ENCODE measurements at places on chromosomes 13 and 19.

DNA sequence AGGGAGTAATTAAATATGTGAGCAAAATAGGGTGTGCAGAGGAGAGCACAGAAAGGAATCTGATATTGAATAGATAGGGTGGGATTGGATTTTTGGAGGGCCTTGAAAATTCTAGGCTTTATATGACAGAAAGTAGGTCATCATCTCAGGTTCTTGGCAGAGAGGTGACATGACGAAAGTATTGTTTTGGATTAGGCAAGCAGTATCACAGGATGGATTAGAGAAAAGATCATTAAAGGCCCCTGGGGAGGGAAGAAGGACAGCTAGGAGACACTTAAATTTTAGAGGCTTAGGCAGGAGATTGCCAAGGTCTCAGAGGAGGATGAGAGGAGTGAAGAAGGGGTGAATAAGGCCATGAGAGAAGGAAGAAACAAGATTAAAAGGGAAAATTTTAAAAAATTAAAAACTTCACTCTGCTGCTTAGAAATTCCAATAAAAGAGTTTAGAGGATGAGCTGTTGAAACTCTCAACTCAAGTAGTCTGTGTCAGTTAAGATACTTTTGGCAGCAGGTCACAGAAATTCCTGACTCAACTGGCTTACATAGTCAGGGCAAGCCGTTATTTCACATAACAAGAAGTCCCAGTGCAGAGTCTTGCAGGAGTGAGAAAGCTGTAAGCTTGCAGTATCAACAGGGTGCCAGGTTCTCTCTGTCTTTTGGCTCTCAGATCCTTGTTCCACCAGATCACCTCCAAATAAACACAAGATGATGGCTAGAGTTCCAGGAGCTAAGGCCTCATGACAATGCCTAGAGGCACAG is 8.8 kb downstream of the GPC6 start:
- DNase-seq = peak; percentile 75

GRCh38 chr19:38072776-38073750 is 151.0 kb downstream of the DPF1 start:
- DNase-seq = no peak

DNA sequence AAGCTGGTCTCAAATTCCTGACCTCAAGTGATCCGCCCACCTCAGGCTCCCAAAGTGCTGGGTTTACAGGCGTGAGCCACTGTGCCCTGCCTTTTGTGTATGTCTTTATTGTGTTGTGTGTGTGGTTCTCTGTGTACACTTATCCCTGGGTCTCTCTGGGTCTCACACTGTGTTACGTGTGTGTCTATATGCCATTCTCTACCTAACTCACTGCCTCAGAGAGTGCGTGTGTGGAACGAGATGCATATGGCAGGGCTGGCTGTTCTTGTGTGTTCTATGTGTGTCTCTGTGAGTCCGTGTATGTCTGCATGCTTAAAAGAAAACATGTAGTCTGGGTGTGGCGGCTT is 10.5 kb downstream of the FOXA3 start:
- no peak for DNase-seq

GRCh38 chr19:577439-578392 is 5.3 kb downstream of the BSG start:
- no peak for DNase-seq

GRCh38 chr13:114120591-114121011 is 11.8 kb downstream of the RASA3 start:
- DNase-seq = no peak

DNA sequence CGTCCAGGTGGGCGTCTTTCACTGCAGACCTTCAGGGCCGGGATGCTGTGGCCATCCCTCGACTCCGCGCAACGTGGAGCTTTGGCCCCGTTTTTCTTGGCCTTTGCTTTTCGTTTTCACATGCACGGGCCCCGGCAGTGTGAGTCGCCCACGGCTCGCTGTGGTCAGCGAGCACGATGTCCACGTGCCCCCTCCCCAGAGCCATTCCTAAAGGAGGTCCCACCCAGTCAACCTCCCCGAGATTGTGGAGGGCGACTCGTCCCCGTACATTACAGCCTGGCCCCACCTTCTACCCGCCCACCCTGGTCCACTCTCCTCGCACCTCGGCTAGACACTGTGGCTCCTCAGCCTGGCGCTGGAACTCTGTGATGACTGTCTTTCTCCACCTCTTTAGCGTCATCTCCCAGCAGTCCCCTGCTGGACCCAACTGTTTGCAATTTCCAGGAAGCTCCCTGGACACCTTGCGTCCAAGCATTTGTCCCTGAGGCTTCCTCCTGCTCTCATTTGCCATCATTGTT is 405 bp downstream of the ZNF446 start:
- peak; percentile 18 for DNase-seq

- DNase-seq = peak; percentile 54
Observed at GRCh38 chr19:10270180-10270615, 722 bp upstream of the ICAM1 start.

DNA sequence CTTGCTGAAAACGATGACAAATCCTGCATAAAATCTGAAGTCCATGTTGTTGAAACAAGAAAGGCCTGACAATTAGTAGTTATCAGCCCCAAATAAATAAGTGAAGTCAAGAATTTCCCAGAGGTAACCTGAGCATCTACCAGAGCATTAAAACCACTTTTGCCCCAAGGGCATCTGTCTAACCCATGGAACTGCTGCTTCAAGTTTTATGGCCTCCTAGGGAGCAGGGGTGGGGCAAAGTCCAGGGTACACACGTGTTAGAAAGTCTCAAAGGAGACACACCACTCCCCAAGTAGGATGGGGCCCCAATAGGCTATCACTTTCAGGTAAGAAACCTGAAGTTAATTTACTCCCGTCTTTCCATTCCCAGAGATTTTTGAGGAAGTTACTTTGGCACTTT is 81.1 kb downstream of the CACNA1A start:
- no peak for DNase-seq

- no peak for DNase-seq
Observed at GRCh38 chr19:305240-306150, 14.3 kb upstream of the PLPP2 start.

- DNase-seq = no peak
Observed at GRCh38 chr13:94333131-94333820, 146.2 kb downstream of the DCT start.

GRCh38 chr19:33256261-33256660 is 30.6 kb upstream of the SLC7A10 start:
- no peak for DNase-seq

DNA sequence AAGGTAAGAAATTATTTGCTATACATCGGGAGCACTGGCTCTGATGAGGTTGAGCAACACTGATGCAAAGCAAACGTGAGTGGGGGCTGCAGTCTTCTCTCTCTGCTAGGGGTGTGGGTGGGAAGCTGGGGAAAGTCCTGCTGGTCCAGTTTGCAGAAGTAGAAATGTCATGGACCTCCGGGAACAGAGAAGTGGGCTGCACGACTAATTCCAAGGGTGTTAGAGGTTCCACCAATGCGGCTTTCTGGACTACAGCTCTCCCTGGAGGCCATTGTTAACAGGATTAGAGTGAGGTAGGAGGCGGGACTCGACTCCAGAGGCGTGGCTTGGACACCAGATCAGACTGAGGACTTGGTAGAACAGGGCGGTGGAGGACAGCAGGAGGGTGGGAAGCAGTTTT is 5.7 kb upstream of the FBXO27 start:
- DNase-seq = peak; percentile 63

DNA sequence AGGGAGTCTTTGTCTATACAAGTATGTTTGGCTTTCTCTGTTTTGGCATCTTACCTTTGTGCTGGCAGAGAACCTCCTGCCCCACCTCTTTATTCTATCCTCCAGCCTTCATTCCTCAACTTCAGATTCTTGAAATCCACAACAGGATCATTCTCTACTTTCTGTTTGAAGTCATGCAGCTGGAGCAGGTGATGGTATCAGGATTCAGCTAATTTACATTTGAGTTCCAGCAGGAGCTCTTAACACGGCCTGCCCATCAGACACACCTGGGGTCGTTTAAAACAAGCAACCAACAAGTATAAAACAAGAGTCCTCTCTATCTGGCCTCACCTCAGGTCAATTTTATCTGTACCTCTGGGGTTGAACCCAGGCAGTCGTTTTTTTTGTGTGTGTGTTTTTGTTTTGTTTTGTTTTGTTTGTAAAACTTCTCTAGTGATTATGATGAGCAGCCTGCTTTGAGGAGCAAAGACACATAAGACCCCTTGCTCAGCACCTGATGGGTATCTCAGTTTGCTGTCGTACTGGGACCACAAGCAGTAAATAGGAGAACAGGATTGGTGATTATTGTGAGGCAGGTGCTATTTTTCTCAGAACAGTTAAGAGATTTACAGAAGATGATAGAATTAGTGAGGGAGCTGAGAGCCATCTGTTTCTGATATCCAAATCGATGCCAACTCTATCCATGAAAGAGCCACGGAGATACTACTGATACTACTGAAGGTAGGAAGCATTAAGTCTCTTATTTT is 78.4 kb downstream of the GPC6 start:
- no peak for DNase-seq

DNA sequence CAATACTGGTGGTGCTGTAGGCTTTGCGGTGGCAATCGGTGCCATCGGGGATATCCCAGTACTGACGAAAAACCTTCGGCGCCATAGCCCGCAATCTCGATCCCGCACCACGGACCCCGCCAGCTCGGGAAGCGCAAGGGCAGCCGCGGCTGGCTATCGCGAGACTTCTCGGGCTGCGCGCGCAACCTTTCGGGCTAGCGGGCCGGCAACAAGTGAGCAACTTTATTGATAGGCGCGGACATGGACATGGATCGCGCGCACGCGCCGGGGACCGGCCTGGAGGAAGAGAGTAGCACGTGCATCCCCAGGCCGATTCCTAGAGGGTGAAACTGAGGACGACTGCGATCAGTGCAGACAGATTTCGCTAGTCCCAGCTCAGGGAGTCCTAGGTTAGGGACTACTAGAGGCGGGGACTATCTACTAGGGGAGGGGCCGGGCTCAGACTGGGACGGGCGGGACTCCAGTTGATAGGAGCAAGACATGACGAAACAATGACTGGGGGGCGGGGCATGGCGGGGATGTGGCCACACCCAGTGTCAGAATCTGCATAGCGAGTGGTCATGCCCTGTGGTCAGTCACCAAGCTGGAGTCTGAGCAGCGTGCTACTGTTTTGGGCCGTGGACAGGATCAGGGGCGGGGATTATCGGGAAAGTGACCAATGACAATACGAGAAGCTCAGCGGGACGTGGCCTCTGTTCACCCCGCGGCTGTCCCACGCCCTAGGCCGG is at the start of gene NDUFA11:
Gene NDUFA11, minus strand, starts transcription at position 167 of the 728 bp plus-strand sequence. Its CDS starts 82 bp downstream, at position 85.
- DNase-seq = peak; percentile 95

DNA sequence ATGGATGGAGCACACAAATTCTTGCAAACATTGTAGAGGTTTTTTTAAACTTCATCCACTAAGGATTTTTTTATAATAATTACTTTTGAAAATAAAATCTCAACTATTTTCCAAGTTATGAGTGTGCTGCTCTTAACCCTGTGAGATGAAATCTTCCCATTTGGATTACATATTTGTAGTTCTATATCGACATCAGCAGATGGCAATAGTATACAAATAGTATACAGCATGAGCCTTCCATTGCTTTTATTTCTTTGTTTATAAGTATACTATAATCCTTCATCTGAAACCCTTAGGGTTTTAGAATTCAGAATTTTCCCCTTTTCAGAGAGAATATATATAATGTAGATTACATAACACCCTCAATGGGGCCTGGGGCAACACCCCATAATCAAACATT is 70.5 kb downstream of the GJA3 start:
- DNase-seq = no peak

DNA sequence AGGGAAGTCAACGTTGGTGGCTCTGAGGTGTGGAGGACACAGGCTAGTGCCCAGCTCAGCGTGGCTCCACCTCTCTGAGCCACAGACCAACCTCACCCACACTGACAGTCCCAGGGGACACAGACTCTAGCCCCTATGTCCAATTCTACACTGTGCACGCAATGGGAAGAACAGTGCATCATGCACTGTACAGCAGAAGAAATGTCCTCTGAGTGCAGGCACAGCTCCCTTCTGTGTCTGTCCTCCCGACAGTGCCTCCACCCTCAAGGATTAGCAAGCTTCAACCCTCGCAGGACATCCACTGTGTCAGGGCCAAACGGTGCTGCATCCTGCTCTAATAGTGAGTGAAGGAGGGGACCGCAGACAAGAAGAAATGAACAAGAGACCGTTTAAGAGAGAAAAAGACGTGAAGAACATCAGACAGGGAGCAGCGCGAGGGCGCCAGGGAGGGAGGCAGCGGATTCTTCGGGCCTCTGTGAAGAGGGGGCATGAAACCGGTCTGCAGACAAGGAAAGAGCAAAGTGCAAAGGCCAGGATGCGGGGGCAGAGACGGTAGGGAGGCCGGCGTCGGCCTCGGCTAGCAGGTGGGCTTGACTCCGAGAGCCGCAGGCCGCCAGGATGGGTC is 681 bp downstream of the ZNF837 start:
- DNase-seq = no peak

GRCh38 chr13:80430561-80430960 is 89.6 kb upstream of the SPRY2 start:
- peak; percentile 27 for DNase-seq

GRCh38 chr19:2547721-2548120 is 71.8 kb downstream of the GADD45B start:
- no peak for DNase-seq

DNA sequence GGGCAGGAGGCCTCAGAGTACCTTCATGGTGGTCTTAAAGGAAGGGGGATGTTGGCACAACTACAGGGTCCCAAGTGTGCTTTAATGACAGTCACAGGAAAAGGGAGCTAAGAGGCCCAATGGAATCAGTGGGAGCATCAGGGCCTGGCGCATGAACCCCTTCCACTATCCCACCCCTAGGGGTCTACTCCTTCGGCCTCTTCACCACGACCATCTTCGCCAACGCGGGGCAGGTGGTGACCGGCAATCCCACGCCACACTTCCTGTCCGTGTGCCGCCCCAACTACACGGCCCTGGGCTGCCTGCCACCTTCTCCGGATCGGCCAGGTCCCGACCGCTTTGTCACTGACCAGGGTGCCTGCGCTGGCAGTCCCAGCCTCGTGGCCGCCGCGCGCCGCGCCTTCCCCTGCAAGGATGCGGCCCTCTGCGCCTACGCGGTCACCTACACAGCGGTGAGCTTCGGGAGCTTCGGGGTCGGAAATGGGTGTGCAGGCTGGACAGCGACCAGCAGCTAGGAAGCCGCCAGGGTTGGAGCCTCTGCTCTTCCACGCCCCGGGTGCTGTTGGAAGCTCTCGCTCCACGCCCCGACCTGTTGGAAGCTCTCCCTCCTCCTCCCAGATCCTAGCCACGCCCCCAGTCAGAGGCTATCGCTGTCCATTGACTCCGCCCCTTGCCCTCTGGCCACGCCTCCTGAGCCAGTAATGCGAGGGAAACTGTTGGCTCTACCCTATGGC is 6.0 kb downstream of the PLPPR2 start:
- DNase-seq = no peak

- DNase-seq = peak; percentile 10
Observed at GRCh38 chr13:26377038-26377437, 123.1 kb downstream of the CDK8 start.

- DNase-seq = no peak
Observed at GRCh38 chr19:42281146-42281826, 12.2 kb downstream of the CIC start.

- peak; percentile 53 for DNase-seq
Observed at GRCh38 chr19:42433503-42434260, 6.5 kb upstream of the LIPE start.

GRCh38 chr19:41804336-41804735 is 7.9 kb downstream of the CEACAM3 start:
- no peak for DNase-seq

Data from iris pigment epithelial cell (primary cell).